ENCODE measurements at places on chromosomes 2 and 18.

- no peak for DNase-seq
Observed at GRCh38 chr2:12536976-12537375, 179.8 kb upstream of the TRIB2 start.

DNA sequence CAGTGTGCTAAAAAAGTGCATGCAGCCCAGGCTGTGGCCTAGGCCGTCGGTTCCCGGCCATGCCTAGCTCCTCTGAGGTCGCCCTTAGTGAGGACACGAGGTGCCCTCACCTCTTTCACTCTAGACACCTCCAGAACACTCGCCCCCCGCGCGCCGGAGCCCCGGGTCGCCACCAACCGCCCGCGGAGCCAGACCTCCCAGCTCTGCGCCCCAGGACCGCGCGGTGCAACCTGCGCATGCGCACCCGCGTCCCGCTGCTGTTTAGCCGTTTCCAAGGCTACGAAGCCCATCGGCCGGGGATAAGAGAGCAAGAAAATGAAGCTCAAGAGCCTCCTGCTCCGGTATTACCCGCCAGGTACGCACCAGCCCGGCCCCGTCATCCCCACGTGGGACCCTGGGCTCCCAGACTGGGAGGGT, at the start of gene DAW1:
Gene DAW1 (plus strand): TSS at position 257 of the 417 bp plus-strand sequence. CDS start 59 bp downstream, at position 316.
- no peak for DNase-seq

GRCh38 chr2:232320443-232320803, 58.1 kb upstream of the ALPP start:
- no peak for DNase-seq

DNA sequence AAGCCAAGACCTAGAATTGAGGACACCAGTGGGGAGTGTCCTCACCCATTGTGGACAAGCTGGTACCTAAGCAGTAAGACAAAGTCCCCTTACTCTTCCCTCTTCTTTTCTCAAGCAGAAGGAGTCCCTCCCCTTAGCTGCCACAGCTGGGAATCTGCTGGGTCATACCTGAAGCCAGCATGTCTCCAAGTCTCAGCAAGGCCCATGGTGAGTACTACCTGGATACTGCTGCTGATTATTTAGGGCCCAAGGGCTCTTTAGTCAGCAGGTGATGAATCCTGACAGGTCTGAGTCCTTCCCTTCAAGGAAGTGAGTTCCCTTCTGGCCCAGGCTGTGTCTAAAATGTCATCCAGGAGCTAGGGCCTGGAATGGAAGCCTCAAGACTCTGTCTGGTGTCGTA, 198.6 kb upstream of the STK17B start:
- no peak for DNase-seq

- DNase-seq: no peak
Observed at GRCh38 chr2:46555011-46555410, 75.6 kb downstream of the TMEM247 start.

All from stimulated activated CD8-positive, alpha-beta memory T cell treated with anti-CD3 and anti-CD28 coated beads, Interleukin-15, amount 100 ng/mL, for 48 hours (primary cell).